ENCODE measurements at places on chromosomes 3 and 15.

DNA sequence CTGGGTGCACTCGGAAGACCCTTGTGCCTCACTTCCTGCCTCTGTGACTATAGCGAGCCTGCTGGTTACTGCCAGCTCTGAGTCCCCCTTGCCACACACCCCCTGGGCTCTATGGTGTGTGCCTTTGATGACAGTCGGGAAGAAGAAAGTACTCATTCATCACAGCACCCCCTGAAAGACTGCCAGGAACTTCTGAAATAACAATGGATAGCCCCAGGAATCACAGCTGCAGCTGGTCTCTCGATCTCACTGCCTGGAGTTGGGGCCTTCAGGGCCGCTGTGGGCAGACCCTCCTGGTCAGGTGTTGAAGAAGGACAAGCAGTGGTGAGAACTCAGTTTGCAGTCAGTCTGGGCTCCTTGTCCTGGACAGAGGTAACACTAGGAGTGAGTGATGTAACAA, 9.8 kb upstream of the RPP14 start:
- DNase-seq, result no peak

DNA sequence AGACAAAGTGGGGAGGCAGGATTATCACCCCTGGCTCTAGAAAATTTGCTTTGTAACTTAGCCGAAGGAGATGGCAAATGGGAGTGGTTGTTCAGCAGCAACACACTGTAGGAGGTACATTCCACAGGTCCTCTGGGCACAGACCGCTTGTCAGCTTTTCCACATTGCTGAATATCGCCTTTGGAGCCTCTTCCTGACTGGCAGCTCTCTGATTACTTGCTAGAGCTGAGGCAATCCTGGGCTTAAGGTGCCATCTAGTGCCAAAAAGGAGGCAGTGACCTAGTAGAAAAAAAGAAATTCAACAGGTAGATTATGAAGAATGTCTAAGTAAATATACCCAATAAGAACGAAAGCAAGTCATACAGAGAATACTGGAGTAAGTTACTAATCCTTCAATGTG, 13.1 kb upstream of the SCN5A start:
- DNase-seq, result no peak

DNA sequence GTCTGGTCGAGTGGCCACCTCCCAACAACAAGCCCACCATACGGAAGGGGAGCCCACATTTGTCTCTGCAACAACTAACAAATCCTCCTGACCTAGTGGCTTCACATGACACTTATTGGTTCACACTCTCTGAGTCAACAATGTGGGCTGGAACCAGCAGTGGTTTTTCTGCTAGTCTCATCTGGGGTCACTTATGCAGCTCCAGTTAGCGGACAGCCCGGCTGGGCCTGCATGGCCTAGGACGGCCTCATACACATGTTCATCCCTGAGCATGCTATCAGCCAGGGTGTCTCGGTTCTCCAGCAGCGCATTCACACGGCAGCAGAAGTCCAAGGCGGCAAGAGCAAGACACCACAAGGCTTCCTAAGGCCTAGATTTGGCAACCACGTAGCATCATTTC, 281.7 kb downstream of the XXYLT1 start:
- no peak for DNase-seq

DNA sequence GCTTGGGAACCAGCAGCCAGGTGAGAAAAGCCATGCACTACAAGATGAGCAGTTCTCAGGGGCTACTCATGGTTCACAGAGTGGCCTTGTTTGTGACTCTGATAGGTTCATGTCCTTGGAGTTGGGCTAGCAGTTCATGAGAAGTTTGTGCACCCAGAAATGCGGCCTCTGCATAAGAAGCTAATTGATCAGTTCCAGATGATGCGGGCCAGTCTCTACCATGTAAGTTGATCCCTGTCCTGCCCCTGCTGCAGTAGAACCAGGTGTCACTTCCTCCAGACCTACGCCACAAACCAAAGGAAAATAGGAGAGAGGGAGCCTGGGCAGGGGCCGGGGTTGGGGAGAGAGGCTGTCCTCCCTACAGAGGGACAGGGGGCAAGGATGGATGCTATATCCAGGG, 27.2 kb upstream of the MANF start:
- no peak for DNase-seq

GRCh38 chr3:42752961-42753360, 20.1 kb downstream of the CCDC13 start:
- no peak for DNase-seq

GRCh38 chr15:29696950-29697738, 125.1 kb downstream of the TJP1 start:
- no peak for DNase-seq

DNA sequence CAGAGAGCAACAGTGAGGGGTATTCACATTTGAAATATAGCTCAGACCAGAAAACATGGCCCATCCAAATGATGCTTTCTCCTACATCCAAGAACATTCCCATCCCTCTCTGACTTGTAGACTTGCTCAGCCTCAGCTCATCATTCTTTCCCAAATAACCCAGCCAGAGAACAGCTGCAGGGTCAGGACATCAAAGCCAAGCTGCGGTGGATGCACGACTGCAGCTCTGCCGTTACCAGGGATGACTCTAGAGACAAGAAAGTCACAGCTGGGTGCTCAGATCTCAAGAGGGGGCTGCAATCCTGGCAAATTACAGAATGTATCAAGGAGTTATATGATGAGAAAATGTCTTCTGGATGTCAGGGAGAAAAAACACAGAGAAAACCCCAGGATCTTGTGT, 944.3 kb downstream of the NTRK3 start:
- no peak for DNase-seq

GRCh38 chr3:111809186-111809585, 49.9 kb upstream of the PHLDB2 start:
- DNase-seq, result no peak

DNA sequence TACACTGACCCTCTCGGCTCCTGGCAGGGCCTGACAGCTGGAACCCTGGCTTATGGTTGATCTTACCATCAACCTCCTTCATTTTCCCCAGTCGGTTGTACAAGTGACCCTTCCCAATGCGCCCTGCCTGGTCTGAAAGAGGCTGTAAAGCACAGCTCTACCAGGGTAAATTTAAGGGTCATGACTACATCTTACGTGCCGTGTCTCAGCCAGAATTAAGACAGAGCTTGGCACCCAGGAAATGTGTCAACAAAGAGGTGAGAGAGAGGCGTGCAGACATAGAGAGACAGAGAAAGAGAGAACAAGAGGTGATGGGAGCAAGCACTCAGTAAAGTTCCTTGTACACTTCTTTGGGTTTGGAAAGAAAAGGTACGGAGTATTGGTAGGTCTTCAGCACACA, 28.8 kb downstream of the HOMER2 start:
- no peak for DNase-seq

- DNase-seq, result no peak
These were observed 67.7 kb downstream of the IGF2BP2 start for GRCh38 chr3:185757176-185757575.

DNA sequence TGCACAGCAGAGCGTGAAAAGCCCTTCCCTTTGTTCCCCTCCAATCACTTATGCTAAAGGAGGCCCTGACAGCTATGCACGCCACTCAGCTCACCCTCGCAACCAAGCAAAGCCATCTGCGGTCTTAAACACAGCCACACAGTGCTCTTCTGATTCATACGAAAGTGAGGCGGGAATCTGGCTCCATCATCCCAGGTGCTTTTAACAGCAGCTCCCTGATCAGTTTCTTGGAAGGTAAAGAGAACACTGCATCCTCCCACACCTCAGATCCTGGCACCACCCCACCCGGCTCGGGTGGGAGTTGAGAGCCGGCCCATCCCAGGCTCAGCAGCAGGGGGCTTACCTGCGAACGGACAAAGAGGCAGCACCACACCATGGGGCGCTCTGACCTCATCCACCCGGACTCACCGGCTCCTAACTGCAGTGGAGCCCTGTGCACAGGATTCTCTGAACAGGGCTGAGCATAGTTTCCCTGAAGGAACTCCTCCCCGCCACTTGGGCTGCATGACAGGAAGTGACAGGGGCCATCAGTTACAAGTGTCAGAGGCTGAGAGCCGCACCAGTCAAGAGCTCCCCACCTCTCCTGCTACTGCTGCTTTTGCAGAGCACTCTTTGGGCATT, 114.3 kb upstream of the ARHGEF3 start:
- DNase-seq, result no peak

GRCh38 chr3:71168880-71169411, 414.6 kb downstream of the FOXP1 start:
- no peak for DNase-seq

DNA sequence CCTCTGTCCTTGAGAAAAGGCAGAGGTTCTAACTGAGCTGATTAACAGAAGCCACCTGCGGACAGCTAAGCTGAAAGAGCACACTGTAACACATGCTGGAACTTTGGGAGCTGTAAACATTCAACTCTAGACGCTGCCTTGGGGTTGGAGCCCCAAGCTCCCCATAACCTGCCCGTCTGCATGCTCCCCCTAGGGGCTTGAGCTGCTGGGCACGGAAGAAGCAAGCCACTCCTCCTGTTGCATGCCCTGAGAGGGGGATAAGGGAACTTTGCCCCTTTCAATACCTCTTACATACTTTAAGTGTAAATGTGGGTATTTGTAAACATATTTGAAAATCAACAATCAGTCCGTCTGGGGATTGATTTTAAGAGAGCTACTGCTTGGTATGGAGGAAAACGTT, 188.4 kb downstream of the ADAMTSL3 start:
- DNase-seq, result no peak

DNA sequence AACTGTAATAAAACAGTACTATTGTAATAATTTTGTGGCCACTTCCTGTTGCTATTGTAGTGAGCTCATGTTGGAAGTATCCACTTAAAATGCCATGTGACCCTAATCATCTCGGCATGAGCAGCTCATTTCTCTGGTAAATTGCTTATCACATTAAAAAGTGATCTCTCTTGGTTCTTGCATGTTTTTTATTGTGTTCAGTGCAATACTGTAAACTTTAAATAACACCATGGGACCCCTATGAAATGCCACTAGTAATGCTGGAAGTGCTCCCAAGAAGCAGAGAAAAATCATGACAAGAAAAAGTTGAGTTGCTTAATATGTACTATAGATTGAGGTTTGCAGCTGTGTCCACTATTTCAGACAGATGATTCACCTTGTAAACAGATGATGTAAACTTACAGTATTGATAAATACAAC, 45.6 kb downstream of the NMD3 start:
- DNase-seq, result no peak

DNA sequence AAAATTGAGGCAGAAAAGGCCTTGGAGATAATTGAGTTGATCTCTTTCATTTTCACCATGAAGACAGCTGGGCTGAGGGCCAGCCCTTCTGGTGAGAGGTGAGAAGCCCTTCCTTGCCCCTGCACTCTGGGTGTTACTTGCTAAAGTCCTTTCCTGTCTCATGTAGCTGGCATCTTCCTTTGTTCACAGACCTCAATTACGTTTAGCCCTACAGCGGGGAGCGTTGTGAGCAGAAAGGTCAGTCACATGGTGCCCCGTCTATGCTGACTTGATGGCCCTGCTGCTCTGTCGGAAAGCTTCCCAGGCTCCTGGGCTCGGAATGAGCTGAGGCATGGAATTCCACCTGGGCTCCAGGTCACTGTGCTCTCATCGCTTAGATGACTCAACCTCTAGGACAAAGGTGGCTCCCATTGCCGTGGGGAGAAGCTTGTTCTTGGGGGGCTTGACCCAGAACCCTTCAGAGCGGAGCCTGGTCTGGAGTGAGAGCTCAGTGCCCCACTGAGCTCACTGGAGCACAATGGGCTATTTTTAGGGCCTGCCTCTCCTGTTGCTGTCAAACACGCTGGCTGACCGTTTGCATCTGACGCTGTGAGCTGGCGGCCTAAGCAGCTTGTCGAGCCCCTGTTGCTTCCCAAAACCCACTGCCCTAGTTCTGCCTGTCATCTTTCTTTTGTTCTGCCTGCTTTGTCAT, 47.0 kb downstream of the RPLP1 start:
- DNase-seq, result no peak

DNA sequence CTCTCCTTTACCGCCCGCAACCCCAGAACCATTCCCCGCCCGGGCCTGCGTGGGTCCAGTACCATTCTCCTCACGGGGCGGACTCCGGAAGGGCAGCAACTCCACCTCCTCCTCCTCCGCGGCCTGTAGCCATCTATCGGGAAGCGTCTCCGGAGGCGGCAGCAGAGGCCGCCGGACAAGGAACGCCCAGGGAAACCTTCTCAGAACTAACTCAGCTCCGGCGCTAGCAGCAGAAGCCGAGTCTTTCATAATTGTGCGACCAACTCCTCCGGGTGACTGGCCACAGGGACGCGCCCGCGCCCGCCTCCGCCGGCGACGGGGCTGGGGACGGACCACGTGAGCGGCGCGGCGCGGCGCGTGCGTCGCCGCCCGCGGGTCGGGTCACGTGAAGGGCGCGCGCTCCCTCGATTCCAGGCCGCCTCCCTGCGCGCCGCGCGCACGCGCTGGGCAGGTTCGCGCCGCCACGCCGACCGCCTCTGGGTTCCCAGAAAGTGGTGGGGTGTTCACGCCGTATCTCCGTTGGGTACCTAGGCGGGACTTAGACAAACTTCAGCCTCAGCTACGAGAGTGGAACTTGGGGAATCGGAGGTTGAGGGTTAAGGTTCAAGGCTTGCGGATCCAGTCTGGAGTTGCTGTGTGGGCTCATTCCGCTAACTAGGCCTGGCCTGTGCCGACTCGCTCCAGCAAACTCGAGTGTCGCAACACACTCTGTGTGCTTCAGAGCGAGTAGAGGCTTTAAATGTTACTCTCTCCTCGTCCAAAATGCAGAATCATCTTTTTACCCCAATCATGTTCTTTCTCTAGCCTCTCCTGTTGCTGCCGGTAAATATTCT, at the start of gene TRPM7:
TSS of gene TRPM7 (minus strand) at position 329 of the 833 bp plus-strand sequence. CDS start at position 65, 264 bp downstream.
- DNase-seq, result peak; percentile 59

- DNase-seq, result no peak
These were observed 50.8 kb upstream of the SYN2 start for GRCh38 chr3:11953350-11953749.

DNA sequence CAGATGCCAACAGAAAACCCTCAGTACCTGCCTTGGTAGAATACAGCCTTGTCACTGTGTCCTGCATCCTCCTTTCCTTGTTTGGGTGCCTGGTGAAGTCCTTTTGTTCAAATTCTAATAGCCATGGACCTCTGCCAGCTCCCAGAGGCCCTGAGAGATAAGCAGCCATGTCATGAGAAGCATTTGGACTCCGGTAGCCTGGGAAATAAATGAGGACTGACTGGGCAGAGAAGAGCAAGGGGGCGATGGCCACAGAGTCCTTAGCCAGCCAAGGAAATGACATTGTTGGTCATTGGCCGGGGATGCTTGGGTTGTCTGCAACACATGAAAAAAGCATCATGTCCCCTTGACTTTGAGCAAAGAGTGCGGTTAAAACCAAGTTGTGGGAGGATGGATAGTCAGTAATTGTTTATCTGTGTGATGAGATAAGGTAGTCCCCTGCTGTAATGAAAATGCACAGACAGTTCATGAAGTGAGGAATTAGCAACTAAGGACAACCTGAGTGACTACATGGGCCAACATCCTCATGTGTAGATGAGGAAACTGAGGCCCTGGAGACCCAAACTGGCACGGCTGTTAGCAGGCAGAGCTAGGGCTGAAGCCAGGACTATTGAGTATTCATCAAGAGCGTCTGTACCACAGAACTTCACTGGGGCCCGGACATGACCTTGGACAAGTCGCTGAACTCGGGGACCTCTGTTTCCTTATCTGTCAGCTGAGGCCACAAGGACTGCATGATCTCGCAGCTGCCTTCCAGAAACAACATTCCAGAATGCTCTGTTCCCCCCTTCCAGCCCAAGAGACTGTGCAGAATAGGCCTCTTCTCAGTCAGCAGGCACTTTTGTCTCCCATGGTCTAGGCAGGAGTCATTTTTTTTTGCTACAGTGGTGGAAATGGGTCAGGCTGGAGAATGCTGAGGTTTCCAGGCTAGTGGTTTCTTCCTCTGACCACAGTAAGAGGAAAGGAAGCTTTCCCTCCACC, 90.5 kb upstream of the CTDSPL start:
- no peak for DNase-seq

GRCh38 chr15:31517711-31518110, 191.1 kb downstream of the KLF13 start:
- DNase-seq, result no peak
